ENCODE measurements at places on chromosomes 2 and 18.
A peak's percentile ranks its signal among the peaks of the same experiment; 100 is the strongest.

DNA sequence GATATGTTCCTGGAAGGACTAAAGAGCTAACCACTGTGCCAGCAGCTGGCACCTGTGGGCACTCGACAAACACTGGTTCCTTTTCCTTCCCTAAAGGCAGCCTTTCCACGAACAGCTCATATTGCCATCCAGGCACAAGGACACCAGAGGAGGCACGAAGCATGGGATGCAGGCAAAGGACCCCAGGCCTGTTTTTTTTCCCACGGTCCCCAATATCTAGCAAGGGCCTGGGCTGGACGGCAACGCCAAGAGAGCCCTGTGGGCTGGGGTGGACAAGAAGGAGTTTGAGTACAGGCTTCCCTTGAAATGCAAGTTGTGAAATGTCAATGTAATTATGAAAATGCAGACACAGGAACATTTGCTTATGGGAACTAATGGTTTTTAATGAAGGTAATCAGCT is 135.9 kb downstream of the CYP26B1 start:
- no peak for DNase-seq

- no peak for DNase-seq
These were observed 22.2 kb downstream of the TNS1 start for GRCh38 chr2:217980591-217980990.

- DNase-seq = no peak
These were observed 314.4 kb upstream of the ZEB2 start for GRCh38 chr2:144834363-144834762.

GRCh38 chr2:111100087-111100764 is 20.5 kb upstream of the BCL2L11 start:
- DNase-seq = no peak

- no peak for DNase-seq
These were observed 92.7 kb downstream of the CSRNP3 start for GRCh38 chr2:165562233-165562632.

DNA sequence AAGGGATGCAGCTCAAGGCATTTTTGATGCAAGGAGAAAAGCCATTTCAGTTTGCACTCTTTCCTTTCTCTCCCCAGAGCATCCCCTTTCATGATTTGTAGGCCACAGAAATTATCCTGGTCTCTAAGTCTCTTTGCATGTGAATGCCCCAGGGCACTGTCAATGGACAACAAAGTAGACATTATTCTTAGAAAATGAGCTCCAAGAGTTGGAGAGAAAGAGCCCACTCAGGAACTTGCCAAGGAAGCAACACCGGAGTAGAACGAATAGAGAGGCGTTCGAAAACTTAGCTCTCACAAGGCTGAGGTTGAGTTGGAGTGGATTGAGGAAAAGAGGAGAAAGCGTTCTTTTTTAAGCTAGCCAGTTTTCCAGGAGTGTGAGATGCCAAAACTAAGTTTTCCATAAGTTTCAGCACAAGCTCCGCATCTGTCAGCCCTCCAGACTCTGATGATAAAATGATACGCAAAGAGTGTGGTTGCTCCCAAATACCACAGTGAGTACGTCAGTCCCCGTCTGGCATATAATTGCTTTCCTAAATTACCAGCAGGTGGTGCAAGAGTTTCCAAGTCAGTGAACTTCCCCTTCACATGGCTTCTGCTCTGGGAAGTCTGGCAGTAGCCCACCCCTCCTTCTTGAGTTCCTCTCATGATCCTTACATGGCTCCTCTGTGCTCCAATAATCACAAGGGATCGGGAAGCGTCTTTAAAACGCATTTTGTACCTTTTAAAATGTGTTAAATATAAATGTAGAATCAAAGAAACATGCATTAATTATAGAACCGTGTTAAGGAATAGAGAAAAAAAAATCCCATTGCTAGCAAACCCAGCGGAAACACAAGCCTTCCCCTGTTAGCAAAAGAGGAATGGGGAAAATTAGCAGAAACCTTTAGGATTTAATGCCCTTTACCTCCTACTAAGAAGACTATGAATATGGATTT is 1060.6 kb upstream of the FANCL start:
- peak; percentile 72 for DNase-seq

DNA sequence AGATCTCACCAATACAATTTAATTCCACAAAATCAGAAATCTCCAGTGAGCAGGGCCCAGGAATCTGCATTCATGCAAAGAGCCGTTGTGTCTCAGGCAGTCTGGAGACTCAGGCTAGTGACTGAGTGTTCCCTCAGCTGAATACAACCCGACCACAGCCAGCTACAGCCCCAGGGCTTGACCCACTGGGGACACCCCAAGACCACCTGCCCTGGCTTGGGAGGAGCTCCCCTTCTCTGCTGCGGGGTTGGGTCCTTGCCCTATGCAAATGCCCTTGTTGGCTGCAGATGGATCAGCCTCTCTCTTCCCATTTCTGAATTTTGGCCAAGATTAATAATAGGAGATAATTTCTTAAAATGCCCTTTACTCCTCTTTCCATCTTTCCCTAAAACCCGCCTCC is 157.7 kb downstream of the TWIST2 start:
- no peak for DNase-seq

- DNase-seq = no peak
These were observed 886 bp downstream of the PRKCE start for GRCh38 chr2:45652090-45653031.

GRCh38 chr2:27854229-27854862 is 35.8 kb downstream of the RBKS start:
- DNase-seq = no peak

- DNase-seq = no peak
These were observed 47.5 kb downstream of the ANKRD44 start for GRCh38 chr2:197263077-197263476.

DNA sequence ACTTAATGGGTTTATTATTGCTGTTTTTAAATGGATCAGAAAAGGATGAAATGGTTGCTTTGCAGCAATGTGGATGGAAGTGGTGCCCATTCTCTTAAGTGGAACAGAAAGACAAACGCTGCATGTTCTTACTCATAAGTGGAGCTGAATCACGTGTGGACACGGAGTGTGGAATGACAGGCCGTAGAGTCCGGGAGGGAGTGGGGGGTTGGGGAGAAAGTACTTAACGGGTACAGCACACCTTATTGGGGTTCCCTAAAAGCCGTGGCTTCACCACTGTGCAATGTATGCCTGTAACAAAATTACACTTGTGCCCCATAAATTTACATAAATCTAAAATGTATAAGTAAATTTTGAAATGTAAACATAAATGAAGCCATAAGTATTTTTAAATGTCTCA is 64.0 kb upstream of the CTDP1 start:
- DNase-seq = no peak

GRCh38 chr2:65604246-65604645 is 171.8 kb upstream of the SPRED2 start:
- no peak for DNase-seq

- DNase-seq = no peak
These were observed 63.4 kb downstream of the PIKFYVE start for GRCh38 chr2:208329485-208329884.

DNA sequence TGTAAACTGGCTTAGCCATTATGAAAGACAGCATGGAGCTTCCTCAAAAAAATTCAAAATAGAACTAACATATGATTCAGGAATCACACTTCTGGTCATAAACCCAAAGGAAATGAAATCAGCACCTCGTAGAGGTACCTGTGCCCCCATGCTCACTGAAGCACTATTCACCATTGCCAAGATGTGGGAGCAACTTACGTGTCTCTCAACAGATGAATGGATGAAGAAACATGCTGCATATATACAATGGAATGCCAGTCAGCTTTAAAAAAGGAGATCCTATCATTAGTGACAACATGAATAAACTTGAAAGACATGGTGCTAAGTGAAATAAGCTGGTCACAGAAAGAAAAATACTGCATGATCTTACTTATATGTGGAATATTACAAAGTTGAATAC is 8.2 kb downstream of the SCTR start:
- no peak for DNase-seq

DNA sequence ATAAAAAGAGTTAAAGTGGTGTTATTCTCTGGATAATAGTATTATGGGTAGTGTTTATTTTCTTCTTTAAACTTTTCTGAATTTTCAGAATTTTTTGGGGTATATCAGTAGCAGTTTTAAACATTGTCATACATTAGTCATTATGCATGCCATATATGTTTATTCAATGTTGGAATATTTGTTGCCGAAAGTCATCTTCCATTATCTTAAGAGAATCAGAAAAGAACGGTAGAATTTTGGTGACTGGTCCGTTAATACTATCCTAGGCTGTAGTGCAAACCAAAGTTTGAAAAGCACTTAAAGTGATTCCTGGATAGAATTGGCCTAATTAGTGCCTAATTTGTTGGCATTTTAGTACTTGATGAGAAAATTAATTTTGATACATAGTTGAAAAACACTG is 244.1 kb downstream of the PHLPP1 start:
- no peak for DNase-seq

- DNase-seq = no peak
These were observed 73.6 kb upstream of the IGFBP5 start for GRCh38 chr2:216768908-216769411.

DNA sequence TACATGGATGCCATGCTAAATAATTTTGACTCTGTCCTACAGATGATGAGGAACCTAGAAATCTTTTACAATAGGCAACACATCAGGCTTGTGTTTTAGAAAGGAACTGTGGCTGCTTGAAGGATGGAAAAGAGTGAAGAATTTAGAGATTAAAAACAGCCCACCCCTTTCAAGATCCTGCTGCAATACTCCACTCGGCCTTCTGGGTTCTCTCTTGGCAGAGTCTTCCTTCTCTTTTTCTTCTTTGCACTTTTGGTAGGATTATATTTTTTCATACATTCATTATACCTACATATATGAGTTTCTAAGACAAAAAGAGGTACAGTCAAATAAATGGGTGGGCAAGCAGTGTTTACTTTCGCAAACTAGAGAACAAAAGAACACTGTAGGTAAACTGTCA is 474.3 kb downstream of the ERBB4 start:
- no peak for DNase-seq

DNA sequence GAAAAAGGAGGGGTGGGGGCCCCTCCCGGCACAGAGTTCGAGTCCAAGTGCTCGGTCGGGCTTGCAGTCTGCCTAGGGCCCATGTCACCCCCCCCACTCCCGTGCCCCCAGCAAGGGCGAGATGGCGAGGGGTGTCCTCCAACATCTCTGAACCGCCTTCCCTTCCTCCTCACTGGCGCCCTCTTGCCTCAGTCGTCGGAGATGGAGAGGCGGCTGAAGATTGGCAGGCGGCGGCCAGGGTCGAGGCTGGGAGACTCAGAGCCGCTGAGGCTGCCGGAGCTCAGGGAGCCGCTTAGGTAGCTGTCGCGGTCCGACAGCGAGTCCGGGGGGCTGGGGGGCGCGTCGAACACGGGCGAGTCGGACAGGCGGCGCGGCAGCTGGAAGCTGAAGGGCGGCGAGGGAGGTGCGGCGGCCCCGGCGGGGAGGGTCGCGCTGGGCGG is 2.3 kb downstream of the ZFP36L2 start:
- DNase-seq = no peak

DNA sequence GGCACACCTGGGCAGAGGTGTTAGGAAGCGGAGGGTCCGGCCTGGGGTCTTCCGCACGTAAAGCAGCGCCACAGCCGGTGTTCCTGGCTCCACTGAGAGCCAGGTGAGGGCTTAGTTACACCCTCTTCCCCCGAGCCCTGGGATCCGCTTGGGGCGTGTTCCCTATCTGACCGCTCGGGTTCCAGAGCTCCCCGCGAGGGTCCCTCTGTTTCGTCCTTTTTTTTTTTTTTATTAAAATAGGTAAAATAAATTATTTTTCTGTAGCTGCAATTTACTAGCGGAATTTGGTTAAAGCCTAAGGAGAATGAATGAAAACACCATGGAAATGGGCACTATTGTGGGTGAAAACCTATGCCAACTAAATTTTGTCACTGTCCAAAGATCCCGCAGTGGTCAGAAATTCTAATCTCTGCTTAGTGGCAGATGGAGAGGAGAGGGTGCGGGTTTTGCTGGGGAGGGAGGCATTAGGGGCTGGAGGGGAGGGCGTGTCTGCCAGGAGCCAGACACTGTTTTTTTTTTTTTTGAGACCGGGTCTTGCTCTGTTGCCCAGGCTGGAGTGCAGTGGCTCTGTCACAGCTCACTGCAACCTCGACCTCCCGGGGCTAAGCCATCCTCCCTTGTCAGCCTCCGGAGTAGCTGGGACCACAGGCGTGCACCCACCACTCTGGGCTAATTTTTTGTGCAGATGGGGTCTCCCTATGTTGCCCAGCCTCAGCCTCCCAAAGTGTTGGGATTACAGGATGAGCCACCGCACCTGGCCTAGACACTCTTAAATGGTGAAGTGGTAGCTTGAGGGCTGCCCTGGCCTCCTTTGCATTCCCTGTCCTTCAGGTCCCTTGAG is 834 bp downstream of the PDCL3 start:
- DNase-seq = no peak

DNA sequence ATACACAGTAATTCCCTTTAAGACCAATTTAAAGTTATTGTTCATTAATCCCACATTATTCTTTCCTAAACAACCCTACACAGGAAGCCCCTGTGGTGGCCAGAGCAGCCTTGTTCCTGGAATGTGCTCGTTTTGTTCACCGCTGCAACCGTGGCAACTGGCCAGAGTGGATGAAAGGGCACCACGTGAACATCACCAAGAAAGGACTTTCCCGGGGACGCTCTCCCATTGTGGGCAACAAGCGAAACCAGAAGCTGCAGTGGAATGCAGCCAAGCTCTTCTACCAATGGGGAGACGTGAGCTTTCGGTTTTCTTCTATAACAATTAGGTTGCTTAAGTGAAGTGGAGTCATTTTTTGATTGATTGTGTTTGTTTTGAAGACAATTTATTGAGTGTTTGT is 101.0 kb downstream of the UNC80 start:
- peak; percentile 1 for DNase-seq

DNA sequence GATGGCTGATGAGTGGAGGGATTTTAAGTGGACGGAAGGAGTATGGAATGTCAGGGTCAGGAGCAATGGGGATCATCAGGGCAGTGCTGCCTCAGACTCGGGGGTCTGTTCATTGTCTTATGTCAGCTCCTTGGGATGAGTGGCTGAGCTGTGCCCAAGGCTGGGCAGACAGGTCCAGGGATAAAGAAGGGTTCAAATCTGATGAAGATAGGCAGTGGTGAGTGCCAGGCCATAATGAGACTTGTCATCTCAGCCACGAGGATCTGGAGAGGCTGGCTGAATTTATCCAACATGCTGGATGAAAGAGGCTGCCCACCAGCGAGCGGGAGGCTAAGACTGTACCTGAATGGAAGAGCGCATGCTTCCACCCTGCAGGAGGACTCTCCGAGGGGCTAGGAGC is 46.3 kb upstream of the APCDD1 start:
- DNase-seq = no peak

DNA sequence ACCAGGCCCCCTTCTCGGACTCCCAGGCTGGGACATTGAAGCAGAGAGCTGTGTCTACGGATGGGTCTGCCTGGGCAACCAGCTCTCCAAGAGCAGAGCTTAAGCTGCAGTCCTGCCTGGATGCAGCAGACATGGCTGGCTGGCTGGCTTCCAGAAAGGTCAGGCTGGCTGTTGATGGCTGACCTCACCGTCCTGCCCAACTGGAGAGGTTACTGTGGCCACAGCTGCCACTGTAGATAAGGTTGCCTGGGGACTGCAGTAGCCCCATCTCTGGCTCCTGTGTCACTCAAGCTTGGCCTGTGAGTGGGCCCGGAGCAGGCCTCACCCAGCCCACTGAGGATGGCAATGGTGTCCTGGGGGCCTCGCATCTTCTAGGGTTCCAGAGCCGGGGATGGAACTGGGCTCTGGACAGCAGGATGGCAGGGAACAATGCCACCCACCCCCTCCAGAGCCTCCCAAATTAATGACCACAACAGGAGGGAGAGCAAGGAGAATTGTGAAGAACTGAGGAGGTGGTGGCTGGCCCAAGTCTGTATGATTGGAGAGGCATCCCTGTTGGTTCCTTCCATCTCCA is 37.0 kb upstream of the FOSL2 start:
- no peak for DNase-seq
